ENCODE measurements at places on chromosomes 4 and X.

DNA sequence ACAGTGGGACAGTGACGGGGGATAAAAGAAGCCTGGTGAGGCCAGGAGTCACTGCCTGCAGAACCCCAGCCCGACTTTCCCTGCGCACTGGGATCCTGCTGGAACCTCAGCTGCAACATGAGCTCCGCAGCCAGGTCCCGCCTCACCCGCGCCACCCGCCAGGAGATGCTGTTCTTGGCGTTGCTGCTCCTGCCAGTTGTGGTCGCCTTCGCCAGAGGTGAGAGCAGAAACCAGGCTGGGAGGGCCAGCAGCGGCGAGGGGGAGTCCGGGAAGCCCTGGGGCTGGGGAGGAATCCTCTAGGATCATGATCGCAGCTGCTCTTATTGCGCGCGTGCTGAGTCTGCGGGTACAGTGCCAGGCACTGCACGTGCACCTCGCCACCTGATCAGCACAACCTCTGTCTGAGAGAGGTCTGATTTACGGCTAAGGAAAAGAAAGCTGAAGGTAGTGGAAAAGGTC is at the start of gene PF4V1:
Gene PF4V1, plus strand, starts transcription at position 51 of the 459 bp plus-strand sequence. Its CDS starts 67 bp downstream, at position 118.
- no peak within 1 kb of the TSS for H3K27ac ChIP-seq
- H3K36me3 ChIP-seq = no peaks in the 10 kb centered on the region
- no peaks in the 10 kb centered on the region for H3K27me3 ChIP-seq
- H3K4me1 ChIP-seq = no peaks in the 10 kb centered on the region

- H3K4me1 ChIP-seq = no peaks in the 10 kb centered on the region
- no peaks in the 10 kb centered on the region for H3K27me3 ChIP-seq
- DNase-seq = no peak
- peaks cover 1% of the 10 kb centered on the region for H3K36me3 ChIP-seq
- no peak overlapping the region for H3K27ac ChIP-seq
- H3K4me3 ChIP-seq = no peak overlapping the region
Measured at GRCh38 chr4:17323554-17324385, 188.1 kb downstream of the QDPR start.

- H3K36me3 ChIP-seq = peaks cover 49% of the 10 kb centered on the region
- H3K4me3 ChIP-seq = no peak overlapping the region
- peaks cover 21% of the 10 kb centered on the region for H3K4me1 ChIP-seq
- peak overlapping the region; percentile 81 for H3K27ac ChIP-seq
- DNase-seq = no peak
Measured at GRCh38 chr4:2891294-2891693, 47.6 kb downstream of the ADD1 start.

- no peaks in the 10 kb centered on the region for H3K36me3 ChIP-seq
- no peaks in the 10 kb centered on the region for H3K4me1 ChIP-seq
- DNase-seq = no peak
- H3K27ac ChIP-seq = no peak overlapping the region
- H3K4me3 ChIP-seq = no peak overlapping the region
Measured at GRCh38 chrX:56462389-56462788, 101.0 kb upstream of the UBQLN2 start.

DNA sequence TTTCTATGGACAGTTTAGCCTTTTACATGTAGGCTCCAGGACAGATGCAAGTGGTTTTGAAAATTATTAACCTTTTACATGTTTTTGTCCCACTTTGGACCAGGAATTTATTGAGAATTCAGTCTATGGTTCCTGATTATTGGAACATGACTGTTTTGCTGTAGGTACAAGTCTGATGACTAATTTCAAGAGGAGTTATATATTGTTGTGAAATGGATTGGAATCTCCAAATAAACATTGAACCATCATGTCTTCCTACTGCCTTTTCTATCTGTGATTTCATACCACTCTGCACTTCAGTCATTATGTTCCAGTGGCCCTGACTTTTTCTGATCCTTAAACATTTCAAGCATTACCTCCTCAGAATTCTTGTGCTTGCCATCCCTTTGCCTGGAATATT is 35.9 kb downstream of the TBC1D19 start:
- no peaks in the 10 kb centered on the region for H3K27me3 ChIP-seq
- H3K36me3 ChIP-seq = peaks cover 4% of the 10 kb centered on the region
- no peak overlapping the region for H3K4me3 ChIP-seq
- H3K4me1 ChIP-seq = peaks cover 4% of the 10 kb centered on the region
- H3K27ac ChIP-seq = no peak overlapping the region

GRCh38 chrX:121283921-121284320 is 236.5 kb downstream of the GLUD2 start:
- H3K36me3 ChIP-seq = no peaks in the 10 kb centered on the region
- no peaks in the 10 kb centered on the region for H3K27me3 ChIP-seq

- H3K27me3 ChIP-seq = no peaks in the 10 kb centered on the region
- H3K4me3 ChIP-seq = no peak overlapping the region
- no peaks in the 10 kb centered on the region for H3K4me1 ChIP-seq
- no peak overlapping the region for H3K27ac ChIP-seq
Measured at GRCh38 chrX:63934791-63935190, 149.8 kb upstream of the ARHGEF9 start.

GRCh38 chr4:173883821-173884220 is 353.8 kb upstream of the HAND2 start:
- H3K4me1 ChIP-seq = no peaks in the 10 kb centered on the region
- no peak for DNase-seq
- no peaks in the 10 kb centered on the region for H3K27me3 ChIP-seq
- no peaks in the 10 kb centered on the region for H3K36me3 ChIP-seq
- H3K27ac ChIP-seq = no peak overlapping the region

DNA sequence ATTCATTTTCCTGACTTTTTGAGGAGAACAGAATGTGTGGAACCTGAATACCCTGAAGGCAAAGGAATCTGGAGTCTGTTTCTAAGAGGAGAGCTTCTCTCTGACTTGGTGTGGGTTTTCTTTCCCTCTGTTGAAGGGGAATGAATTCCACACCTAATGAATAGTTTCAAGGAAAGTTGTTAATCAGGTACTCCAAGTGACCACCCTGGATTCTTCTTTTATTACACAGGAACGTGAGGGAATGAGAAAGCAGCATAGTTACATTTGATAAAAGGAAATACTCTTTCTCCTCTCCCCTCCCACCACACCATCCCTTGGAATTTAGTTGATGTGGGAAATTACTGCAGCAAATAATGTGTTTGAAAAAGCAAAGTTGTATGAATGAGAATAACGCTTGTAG is 29.7 kb downstream of the SLIT2 start:
- H3K4me3 ChIP-seq = no peak overlapping the region
- no peaks in the 10 kb centered on the region for H3K27me3 ChIP-seq
- H3K27ac ChIP-seq = no peak overlapping the region
- no peak for DNase-seq

GRCh38 chrX:119187298-119187697 is 48.8 kb upstream of the PGRMC1 start:
- H3K36me3 ChIP-seq = peaks cover 2% of the 10 kb centered on the region
- H3K27ac ChIP-seq = no peak overlapping the region
- H3K4me3 ChIP-seq = no peak overlapping the region
- no peak for DNase-seq
- H3K4me1 ChIP-seq = no peaks in the 10 kb centered on the region
- H3K27me3 ChIP-seq = no peaks in the 10 kb centered on the region

DNA sequence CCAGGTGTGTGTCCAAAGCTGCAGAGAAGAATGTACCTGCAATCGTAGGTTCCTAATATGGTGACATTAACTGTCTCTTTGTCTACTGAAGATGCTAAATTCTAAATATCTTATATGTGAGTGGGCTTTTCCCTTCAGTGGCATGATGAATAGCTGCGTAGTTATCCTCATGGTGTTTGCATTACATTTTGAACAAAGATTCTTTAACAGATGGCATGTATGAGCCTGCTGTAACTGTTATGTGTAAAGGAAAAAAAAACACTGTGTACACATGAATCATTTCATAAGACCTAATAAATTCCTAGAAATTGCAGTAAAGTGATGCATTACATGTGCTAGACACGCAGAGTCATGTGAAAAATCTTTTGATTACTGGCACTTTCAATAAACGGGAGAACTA is 288.0 kb downstream of the SH2D1A start:
- no peak overlapping the region for H3K4me3 ChIP-seq
- no peak for DNase-seq
- H3K27ac ChIP-seq = no peak overlapping the region
- H3K27me3 ChIP-seq = no peaks in the 10 kb centered on the region
- no peaks in the 10 kb centered on the region for H3K4me1 ChIP-seq

GRCh38 chr4:55358668-55359067 is 12.6 kb downstream of the SRD5A3 start:
- no peak overlapping the region for H3K4me3 ChIP-seq
- H3K36me3 ChIP-seq = no peaks in the 10 kb centered on the region
- no peak overlapping the region for H3K27ac ChIP-seq
- no peaks in the 10 kb centered on the region for H3K27me3 ChIP-seq
- H3K4me1 ChIP-seq = no peaks in the 10 kb centered on the region

DNA sequence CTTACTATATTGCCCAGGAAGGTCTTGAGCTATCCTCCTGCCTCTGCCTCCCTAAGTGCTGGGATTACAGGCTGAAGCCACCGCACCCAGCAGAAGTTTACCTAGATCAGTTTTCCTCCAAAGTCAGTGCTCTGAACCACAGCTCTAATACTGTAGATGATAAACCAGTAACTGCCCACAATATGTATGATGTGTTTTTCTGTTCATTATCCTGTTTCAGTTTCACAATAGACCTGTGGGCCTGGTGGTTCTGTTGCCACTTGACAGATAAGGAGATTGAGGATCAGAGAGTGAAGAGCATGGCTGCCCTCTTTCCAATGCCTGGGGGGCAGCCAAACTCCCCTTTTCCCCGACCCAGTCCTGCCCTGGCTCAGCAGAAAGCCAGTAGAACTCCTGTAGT is 87.0 kb downstream of the EFNB1 start:
- no peak overlapping the region for H3K27ac ChIP-seq
- no peaks in the 10 kb centered on the region for H3K4me1 ChIP-seq
- H3K27me3 ChIP-seq = peaks cover 11% of the 10 kb centered on the region
- no peak for DNase-seq

DNA sequence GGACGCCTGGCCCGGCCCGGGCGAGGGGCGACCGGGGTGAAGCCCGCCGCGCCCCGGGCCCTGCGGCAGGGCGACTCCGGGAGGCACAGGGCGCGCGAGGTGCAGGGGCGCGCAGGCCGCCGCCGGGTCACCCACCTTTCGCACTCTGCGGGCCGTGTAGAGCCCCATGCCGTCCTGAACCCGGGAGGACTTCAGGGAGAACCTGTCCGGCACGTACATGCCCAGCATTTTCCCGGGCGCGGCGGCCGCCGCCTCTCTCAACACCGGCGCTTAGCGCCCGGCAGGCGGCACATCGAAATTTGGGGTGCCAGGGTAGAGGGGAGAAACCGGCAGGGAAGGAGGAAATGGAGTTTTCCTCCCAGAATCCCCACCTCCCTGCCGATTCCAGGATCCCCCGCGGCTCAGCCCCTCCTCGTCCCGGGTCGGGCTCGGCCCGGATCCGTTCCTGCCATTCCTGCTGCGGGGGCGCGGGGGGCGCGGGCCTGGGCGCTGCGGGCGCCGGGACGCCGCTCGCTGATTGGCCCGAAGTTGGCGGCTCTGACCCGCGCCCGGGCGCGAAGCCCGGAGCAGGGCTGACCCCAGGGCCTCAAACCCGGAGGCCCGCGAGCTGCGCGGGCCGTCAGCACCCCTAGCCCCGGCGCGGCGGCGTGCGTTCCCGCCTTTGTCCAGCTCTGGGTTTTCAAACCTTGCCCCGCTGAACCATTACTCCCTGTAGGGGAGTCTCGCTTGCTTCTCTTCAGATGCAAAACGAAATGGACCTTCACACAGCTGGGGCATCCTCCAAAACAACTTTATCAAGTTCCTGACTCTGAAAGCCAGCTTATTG is at the start of gene PRDM5:
Gene PRDM5, minus strand, starts transcription at position 346 of the 826 bp plus-strand sequence. Its CDS starts 118 bp downstream, at position 228.
- peaks cover 5% of the 10 kb centered on the region for H3K36me3 ChIP-seq
- peak within 1 kb of the TSS; percentile 95 for H3K4me3 ChIP-seq
- DNase-seq = peak; percentile 13
- H3K27ac ChIP-seq = peak within 1 kb of the TSS; percentile 91
- H3K4me1 ChIP-seq = peaks cover 9% of the 10 kb centered on the region
- peaks cover 9% of the 10 kb centered on the region for H3K27me3 ChIP-seq

DNA sequence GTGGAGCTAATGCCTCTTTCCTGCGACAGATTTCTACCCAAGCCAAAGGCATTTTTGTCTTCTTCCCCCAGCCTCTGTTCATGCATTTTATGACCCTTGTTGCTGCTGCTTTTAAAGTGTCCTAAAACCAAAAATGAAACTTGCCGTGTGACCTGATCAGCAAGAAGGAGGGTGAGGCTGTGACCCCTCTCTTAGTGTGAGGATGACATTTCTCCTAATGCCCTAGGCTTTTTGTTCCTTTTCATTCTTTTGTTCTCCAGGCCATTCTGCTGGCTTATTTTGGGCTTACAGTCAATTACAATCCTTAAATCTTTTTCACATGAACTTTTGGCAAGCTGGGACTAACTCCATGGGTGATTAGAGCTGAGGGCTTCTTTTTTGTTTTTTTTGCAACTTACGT is 34.4 kb downstream of the PTTG2 start:
- H3K27me3 ChIP-seq = no peaks in the 10 kb centered on the region
- no peaks in the 10 kb centered on the region for H3K36me3 ChIP-seq

DNA sequence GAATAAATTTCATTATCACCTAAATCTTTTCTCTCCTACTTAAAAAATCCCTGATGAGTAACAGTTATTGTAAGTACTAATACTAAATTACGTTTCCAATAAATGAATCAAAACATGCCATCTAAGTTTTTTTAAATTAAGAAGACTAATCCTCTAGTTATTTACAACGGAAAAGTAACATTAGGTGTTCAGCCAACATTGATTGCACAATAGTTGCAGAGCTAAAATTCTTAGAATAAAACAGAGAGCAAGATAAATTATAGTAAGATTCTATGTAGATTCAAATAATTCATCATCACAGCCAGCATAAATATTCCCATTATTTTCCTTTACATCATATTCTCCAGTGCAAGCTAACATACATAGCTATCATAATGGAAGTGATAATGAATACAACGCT is 139.2 kb downstream of the HDX start:
- no peak overlapping the region for H3K27ac ChIP-seq
- no peak overlapping the region for H3K4me3 ChIP-seq
- no peak for DNase-seq
- no peaks in the 10 kb centered on the region for H3K36me3 ChIP-seq
- H3K27me3 ChIP-seq = no peaks in the 10 kb centered on the region

- H3K27ac ChIP-seq = no peak overlapping the region
- peaks cover 54% of the 10 kb centered on the region for H3K27me3 ChIP-seq
- H3K4me1 ChIP-seq = peaks cover 7% of the 10 kb centered on the region
- no peaks in the 10 kb centered on the region for H3K36me3 ChIP-seq
- H3K4me3 ChIP-seq = no peak overlapping the region
- DNase-seq = no peak
Measured at GRCh38 chr4:145719752-145720624, 40.0 kb downstream of the C4orf51 start.

GRCh38 chr4:90126805-90127204 is 389 bp upstream of the CCSER1 start:
- peak overlapping the region; percentile 64 for H3K4me3 ChIP-seq
- peaks cover 31% of the 10 kb centered on the region for H3K27me3 ChIP-seq
- DNase-seq = no peak
- H3K36me3 ChIP-seq = peaks cover 6% of the 10 kb centered on the region
- peaks cover 18% of the 10 kb centered on the region for H3K4me1 ChIP-seq

- H3K27me3 ChIP-seq = no peaks in the 10 kb centered on the region
- no peak for DNase-seq
- H3K4me3 ChIP-seq = no peak overlapping the region
- no peak overlapping the region for H3K27ac ChIP-seq
- no peaks in the 10 kb centered on the region for H3K4me1 ChIP-seq
Measured at GRCh38 chrX:152177497-152178269, 39.3 kb upstream of the MAGEA10 start.
